ENCODE measurements at places on chromosomes 3 and 15.

GRCh38 chr3:193951859-193952258, 184.1 kb upstream of the HES1 start:
- no peak overlapping the region for H3K27ac ChIP-seq
- H3K36me3 ChIP-seq, result no peaks in the 10 kb centered on the region
- H3K4me3 ChIP-seq, result no peak overlapping the region
- no peaks in the 10 kb centered on the region for H3K4me1 ChIP-seq

- no peaks in the 10 kb centered on the region for H3K27me3 ChIP-seq
- peaks cover 18% of the 10 kb centered on the region for H3K4me1 ChIP-seq
- H3K36me3 ChIP-seq, result no peaks in the 10 kb centered on the region
- no peak overlapping the region for H3K27ac ChIP-seq
- no peak for DNase-seq
Observed at GRCh38 chr15:74571191-74571590, 30.2 kb downstream of the ARID3B start.

- peak overlapping the region; percentile 58 for H3K4me3 ChIP-seq
- H3K36me3 ChIP-seq, result no peaks in the 10 kb centered on the region
- H3K27ac ChIP-seq, result peak overlapping the region; percentile 45
- peak; percentile 39 for DNase-seq
- H3K4me1 ChIP-seq, result peaks cover 15% of the 10 kb centered on the region
- no peaks in the 10 kb centered on the region for H3K27me3 ChIP-seq
Observed at GRCh38 chr3:37862903-37863815, 1.5 kb downstream of the CTDSPL start.

GRCh38 chr3:79729096-79729495, 38.7 kb downstream of the ROBO1 start:
- H3K4me1 ChIP-seq, result no peaks in the 10 kb centered on the region
- H3K36me3 ChIP-seq, result no peaks in the 10 kb centered on the region
- no peak overlapping the region for H3K4me3 ChIP-seq
- H3K27ac ChIP-seq, result no peak overlapping the region

DNA sequence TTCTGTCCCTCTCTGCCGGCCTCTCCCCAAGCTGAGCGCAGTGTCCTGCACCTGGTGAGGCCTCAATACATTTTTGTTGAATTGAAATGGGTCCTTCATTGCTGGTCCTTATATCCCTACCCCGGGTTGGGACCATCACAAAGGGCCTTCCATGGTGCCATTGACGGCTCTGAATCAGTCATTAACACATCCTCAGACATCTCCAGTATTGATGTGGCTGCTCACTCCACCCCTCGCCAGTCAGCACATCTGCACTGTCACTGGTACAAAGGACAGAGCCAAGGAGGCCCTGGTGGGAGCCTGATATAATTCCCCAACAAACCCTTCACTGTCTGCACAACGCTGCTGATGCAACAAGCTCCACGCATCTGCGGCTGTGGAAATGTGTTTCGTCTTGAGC, 191.6 kb upstream of the TOPAZ1 start:
- H3K4me3 ChIP-seq, result no peak overlapping the region
- no peak for DNase-seq
- no peak overlapping the region for H3K27ac ChIP-seq
- no peaks in the 10 kb centered on the region for H3K4me1 ChIP-seq

DNA sequence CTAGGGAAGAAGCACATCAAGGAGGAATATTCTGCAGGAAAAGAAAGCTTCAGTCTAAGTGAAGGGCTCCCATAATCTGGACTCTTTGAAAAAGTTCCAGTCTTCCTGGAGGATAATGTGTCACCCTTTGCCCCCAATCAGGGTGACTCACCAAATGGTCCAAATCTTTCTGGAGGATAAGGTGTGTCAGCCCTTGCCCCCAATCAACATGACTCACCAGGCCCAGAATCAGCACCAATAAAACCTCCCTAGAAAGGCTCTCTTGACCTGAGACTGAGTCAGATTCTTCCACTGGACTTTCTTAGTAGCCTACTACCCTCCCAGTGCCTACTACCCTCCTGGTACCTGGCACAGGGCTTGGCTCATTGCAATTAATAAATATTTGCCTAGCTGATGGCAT, 9.5 kb upstream of the ARL14 start:
- H3K36me3 ChIP-seq, result no peaks in the 10 kb centered on the region
- no peak overlapping the region for H3K4me3 ChIP-seq
- DNase-seq, result no peak
- H3K27me3 ChIP-seq, result no peaks in the 10 kb centered on the region
- no peak overlapping the region for H3K27ac ChIP-seq
- H3K4me1 ChIP-seq, result peaks cover 9% of the 10 kb centered on the region

DNA sequence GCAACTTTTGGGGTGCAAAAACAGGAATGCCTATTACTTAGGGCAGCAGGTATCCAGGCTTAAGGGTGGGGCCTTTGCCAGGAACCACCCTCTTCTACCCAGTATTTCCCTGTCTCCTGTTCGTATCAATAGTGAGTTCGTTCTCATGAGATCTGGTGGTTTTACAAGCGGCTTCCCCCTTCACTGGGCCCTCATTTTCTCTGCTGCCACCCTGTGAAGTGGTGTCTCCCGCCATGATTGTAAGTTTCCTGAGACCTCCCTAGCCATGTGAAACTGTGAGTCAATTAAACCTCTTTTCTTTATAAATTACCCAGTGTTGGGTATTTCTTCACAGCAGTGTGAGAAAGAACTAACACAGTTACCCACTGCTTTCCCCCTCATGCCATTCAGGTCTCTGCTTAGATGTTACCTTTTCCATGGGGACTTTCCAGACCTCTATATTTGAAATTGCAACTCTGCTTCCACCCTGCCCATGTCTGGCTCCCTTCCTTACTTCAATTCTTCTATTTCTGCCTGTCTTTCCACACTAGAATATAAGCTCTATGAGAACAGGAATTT, 23.9 kb upstream of the TRA2B start:
- no peaks in the 10 kb centered on the region for H3K36me3 ChIP-seq
- H3K27ac ChIP-seq, result no peak overlapping the region
- peaks cover 11% of the 10 kb centered on the region for H3K4me1 ChIP-seq
- no peak for DNase-seq
- H3K27me3 ChIP-seq, result no peaks in the 10 kb centered on the region

- no peak for DNase-seq
- H3K27ac ChIP-seq, result no peak overlapping the region
- no peak overlapping the region for H3K4me3 ChIP-seq
- H3K36me3 ChIP-seq, result no peaks in the 10 kb centered on the region
- H3K27me3 ChIP-seq, result no peaks in the 10 kb centered on the region
Observed at GRCh38 chr3:105394177-105394576, 27.5 kb downstream of the ALCAM start.

GRCh38 chr15:59179717-59180116, 26.9 kb upstream of the LDHAL6B start:
- peaks cover 4% of the 10 kb centered on the region for H3K4me1 ChIP-seq
- H3K4me3 ChIP-seq, result no peak overlapping the region
- no peak overlapping the region for H3K27ac ChIP-seq
- DNase-seq, result no peak

DNA sequence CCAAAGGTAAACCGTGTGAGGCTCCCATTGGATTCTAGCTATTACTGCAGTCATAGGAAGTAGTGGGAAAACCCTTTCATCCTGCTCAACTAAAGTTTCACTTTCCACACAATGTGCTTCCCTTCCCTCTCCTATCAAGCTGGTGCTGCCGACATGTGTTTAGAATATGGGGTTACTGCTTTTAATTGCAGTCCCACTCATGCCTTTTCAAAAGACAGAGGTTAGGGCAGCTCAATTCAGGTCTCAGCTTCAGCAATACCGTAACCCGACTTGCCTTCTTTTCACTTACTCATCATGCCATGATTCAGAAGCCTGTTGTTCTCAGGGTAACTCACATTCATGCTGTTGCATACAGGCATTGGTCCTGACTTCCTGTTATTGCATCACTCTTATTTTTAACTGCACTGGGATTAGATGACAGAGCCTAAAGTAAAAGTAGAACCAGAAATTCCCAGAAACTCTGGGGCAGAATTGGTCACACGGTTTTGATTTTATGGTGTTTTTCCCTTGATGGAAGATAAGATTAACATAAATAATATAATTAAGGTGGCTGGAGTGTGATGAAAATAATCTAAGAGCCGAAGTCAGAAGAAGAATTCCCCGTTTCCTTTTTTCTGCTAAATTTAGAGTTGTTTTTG, 45.7 kb downstream of the C2CD4B start:
- peak overlapping the region; percentile 28 for H3K4me3 ChIP-seq
- H3K4me1 ChIP-seq, result peaks cover 20% of the 10 kb centered on the region
- H3K27ac ChIP-seq, result peak overlapping the region; percentile 78
- no peaks in the 10 kb centered on the region for H3K36me3 ChIP-seq
- H3K27me3 ChIP-seq, result no peaks in the 10 kb centered on the region
- peak; percentile 36 for DNase-seq

- DNase-seq, result no peak
- H3K36me3 ChIP-seq, result no peaks in the 10 kb centered on the region
- no peak overlapping the region for H3K4me3 ChIP-seq
- no peaks in the 10 kb centered on the region for H3K27me3 ChIP-seq
- H3K27ac ChIP-seq, result no peak overlapping the region
Observed at GRCh38 chr3:106805625-106806024, 571.6 kb upstream of the CCDC54 start.

DNA sequence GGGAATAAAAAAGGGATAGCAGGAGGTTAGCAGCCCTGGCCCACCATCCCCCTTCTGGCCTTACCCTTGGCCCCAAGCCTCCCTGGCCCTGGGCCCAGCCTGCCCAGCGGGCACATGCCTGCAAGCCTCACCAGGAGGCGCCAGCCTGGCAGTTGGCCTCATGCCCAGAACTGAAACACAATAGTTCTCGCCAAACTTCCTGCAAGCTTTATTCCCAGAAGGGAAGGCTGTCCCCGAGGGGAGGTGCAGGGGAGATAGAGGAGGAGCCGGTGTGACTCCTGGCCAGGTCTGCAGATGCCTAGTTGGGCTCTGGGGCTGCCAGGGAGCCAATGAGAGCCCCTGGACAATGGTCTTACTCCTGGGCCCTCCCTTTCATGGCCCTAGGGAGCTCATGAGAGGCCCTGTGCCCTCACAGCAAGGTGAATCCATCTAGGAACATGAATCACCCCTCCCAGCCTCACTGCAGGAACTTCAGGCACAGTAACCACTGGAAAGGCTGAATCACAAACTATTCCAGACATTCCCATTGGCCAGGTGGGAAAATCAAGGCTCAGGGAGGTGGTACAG, 4.0 kb downstream of the CCDC33 start:
- H3K4me3 ChIP-seq, result no peak overlapping the region
- DNase-seq, result peak; percentile 91
- peak overlapping the region; percentile 75 for H3K27ac ChIP-seq
- no peaks in the 10 kb centered on the region for H3K27me3 ChIP-seq
- H3K36me3 ChIP-seq, result no peaks in the 10 kb centered on the region

GRCh38 chr15:45136378-45136764, 6.6 kb downstream of the DUOX1 start:
- H3K27ac ChIP-seq, result no peak overlapping the region
- H3K4me3 ChIP-seq, result no peak overlapping the region
- H3K27me3 ChIP-seq, result peaks cover 26% of the 10 kb centered on the region
- H3K4me1 ChIP-seq, result no peaks in the 10 kb centered on the region

- no peak overlapping the region for H3K4me3 ChIP-seq
- H3K36me3 ChIP-seq, result no peaks in the 10 kb centered on the region
- H3K4me1 ChIP-seq, result peaks cover 4% of the 10 kb centered on the region
- H3K27me3 ChIP-seq, result no peaks in the 10 kb centered on the region
Observed at GRCh38 chr3:69425249-69425648, 39.4 kb upstream of the FRMD4B start.

DNA sequence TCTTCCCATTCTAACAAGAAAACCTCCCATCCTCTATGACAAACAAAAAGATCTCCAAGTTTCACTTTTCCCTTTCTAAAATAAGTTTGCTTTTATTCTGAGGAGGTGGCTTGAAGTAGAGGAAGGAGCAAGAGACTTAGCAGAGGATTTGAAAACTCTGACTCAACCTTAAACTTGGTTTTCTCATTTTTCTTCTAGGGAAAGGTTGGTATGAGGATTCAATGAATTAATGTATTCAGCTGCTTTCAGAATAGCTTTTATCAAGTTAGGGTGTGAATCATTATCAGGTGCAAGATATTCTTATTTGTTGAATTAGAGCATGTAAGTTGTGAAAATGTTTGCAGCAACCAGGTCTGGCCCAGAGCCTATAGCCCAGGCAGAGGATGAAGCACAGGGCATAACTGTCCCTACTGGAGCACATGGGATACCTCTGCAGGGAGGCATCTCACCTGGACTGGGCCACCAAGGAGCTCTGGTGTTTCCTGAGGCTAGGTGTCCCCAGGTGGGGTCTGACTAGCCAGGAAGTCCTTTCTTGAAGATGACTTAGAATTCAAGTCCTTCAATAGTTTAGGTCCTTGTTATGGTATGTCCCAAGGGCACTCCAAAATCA, 42.3 kb downstream of the SATB1 start:
- DNase-seq, result no peak
- no peak overlapping the region for H3K4me3 ChIP-seq
- no peaks in the 10 kb centered on the region for H3K36me3 ChIP-seq
- no peaks in the 10 kb centered on the region for H3K27me3 ChIP-seq

DNA sequence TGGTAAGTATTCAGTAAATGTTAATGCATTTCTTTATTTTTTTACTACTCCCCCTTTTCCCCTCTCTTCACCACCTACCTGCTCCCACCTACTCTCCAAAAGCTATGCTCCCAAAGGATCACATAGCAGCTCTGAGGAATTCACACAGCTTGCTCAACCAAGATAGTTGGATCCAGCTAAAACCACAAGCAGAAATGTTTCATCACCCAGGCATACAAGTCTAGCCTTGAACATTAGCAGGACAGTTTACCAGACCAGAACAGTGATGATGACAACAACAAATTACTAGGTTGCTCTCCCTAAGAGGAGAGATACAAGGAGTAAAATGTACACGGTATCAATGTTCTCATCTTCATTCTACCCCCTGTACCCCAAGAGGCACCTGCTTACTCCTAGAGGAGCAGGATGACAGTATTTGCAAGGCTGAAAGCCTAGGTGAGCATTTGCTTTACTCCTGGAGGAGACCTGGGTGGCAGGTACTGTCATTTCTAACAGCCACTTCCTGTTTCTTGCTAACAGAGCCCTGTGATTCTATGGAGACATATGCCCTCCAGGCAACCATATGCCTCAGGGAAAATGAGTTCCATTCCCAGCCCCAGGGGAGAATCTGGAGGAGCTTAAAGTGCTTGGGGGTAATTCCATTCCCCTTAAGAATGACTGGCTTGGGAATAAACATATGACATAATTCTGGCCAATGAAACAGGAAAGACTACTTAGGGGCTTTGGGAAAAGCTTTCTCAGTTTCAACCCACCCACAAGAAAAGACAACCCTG, 237.5 kb downstream of the NTRK3 start:
- no peaks in the 10 kb centered on the region for H3K4me1 ChIP-seq
- H3K4me3 ChIP-seq, result no peak overlapping the region
- no peak overlapping the region for H3K27ac ChIP-seq
- no peak for DNase-seq
- H3K27me3 ChIP-seq, result no peaks in the 10 kb centered on the region

DNA sequence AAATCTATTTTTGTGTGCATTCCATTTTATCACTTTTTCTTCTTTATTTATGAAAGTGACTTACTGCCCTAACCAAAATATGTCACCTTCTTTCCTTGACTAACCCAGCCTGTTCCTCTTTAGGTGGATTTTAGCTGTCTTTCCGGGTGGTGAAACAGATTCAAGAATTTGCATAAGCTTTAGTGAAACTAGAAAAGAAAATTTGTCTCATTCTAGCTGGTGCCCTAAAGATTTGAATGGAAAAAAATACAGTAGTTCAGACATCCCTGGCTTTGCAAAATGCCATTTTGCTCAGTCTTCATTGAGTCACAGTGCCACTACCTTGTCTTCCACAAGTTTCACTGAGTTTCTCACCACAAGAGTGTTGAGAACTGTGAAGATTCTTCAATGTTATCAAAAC, 28.2 kb upstream of the CCDC50 start:
- no peaks in the 10 kb centered on the region for H3K27me3 ChIP-seq
- H3K4me3 ChIP-seq, result no peak overlapping the region
- H3K36me3 ChIP-seq, result no peaks in the 10 kb centered on the region
- no peaks in the 10 kb centered on the region for H3K4me1 ChIP-seq
